ENCODE measurements at places on chromosomes 5 and 9.

- no peak for DNase-seq
Measured at GRCh38 chr9:19920401-19920800, 131.6 kb upstream of the SLC24A2 start.

- no peak for DNase-seq
Measured at GRCh38 chr5:37553720-37554404, 174.7 kb downstream of the WDR70 start.

DNA sequence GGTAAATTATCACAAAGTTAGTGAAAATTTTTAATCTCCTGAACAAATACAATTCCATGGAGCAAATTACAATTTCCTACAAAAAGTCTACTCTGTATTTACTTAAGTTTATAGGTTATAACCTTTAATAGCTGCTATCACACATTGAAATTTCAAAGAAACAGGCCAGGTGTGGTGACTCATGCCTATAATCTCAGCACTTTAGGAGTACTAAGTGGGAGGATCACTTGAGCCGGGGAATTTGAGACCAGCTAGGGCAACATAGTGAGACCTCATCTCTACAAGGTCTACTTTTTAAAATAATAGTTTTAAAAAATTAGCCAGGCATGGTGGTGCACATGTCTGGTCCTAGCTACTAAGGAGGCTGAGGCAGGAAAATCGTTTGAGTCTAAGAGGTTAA, 50.3 kb downstream of the HINT1 start:
- no peak for DNase-seq

- no peak for DNase-seq
Measured at GRCh38 chr9:134333874-134334581, 7.8 kb downstream of the RXRA start.

DNA sequence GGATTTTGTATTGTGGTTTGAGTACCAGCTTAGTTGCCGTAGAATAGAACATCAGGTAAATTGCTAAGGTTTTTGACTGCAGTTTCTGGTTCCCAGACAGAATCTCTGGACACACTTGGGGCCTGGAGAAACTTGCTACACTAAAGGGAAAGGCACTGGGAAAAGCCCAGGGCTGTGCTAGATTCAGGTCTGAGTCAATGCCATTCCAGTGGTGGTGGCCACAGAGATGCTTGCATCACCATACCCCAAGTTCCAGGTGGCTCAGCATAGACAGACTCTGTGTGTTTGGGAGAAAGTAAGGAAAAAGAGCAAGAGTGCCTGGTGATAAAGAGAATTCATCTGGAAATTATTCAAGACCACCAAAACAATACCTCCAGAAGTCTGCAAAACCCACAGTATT, 120.6 kb downstream of the HMHB1 start:
- no peak for DNase-seq

DNA sequence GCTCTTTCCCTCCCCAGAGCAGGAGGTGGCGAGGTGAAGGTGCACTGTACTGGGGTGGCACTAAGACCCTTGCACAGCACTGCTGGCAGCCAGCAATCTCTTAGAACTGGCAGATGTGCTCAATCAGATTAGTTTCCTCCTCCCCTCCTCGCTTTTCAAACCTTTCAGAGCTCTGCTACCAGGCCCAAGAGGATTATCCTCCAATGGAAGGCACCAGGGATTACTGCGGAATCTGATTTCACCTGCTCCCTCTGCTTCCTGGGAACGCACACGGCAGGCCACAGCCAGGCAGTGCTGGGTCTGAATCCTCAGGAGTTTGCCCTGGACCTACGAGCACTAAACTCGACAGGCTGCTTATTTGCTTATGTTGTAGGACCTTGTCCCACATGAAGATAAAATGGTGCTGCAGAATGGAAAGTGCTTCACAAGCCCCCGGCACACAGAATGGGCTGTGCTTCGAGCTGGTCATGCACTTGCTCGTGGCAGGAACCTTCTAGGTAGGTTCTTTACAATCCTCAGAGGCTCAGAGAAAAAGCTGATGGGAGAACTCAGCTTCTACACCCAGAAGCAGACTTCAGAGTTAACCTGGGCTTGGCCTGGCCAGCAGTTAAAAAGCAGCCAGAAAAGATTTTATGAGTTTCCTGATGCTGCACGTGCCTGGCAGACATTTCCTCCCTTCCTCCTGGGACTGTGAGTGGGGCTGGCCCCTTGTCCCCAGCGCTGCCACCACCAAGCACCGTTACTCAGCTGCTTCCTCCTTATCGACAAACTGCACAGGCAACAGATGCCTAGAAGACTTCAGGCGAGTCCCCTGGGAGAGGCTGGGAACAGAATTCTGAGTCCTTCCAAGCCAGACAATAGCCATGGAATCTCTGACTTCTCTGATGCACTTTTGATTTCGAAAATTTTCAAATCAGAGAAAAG, 33.1 kb downstream of the FABP6 start:
- no peak for DNase-seq

GRCh38 chr9:81522716-81523551, 166.4 kb downstream of the TLE1 start:
- DNase-seq = no peak

GRCh38 chr9:123807251-123807650, 122.7 kb downstream of the DENND1A start:
- DNase-seq = no peak

- no peak for DNase-seq
Measured at GRCh38 chr5:76601470-76601869, 21.7 kb downstream of the F2RL2 start.

DNA sequence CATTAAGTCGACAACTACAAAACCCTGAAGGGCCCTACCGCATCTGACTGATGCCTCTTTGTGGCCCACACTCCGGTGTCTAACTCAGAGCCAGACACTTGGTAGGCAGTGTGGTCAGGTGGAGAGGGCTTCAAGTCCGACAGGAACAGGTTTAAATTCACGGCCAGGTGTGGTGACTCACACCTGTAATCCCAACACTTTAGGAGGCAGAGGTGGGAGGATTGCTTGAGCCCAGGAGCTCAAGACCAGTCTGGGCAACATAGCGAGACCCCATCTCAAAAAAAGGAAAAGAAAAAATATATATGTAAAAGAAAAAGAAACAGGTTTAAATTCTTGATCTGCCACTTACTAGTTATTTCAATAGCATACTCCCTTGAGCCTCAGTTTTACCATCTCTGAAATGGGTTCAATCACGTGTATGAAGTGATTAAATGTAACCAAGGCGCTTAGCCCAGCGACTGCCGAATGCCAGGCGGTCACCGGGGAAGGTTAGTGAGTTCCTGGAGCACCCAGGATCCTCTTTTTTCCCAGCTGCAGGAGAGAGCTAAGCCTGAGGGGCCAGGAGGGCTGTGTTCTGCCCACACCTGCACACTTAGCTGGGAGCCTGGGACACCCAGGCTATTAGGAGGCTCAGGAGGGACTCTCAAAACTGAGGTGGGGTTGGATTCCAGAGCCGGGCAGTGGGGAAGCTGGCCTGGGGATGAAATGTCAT, 943 bp downstream of the CLTB start:
- no peak for DNase-seq

DNA sequence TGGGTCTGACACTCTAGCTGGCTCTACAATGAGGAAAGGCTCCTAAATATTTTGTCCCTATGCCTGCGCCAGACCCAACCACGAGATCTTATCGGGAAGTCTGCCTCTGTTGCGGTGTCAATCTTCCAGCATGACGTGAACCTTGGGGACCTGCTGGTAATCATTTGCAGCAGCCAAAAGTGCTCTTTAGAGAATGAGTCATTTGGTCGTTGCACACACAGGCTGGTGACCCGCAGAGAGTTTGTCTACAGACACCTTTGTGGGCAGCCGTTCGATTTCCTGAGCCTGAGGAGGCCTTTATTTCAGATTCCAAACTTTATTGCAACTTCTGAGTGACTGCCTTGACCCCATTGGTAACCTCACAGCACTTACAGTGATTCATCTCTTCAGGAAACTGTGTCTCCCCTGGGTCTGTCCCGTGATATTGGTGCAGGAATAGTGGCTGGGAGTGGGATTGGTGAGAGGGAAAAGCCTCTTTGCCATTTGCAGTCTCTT, 326.1 kb downstream of the NSG2 start:
- no peak for DNase-seq

DNA sequence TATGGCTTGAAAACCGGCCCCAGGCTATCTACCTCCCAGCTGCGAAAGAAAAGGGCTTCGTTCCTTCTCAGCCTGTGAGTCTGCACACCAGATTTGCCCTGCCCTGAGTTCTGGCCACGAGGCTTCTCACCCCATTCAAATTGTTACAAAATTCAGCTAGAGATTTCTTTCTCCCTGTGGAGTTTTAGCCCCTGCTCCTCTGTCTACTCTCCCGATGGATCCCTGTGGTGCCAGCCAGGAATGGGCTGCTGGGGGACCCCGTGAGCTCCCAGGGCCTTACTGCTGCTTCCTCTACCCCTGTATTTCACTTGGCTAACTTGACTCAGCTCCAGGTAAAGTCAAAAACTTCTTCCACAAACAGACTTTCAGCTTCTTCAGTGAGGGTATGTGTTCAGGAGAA, 9.3 kb upstream of the RNF20 start:
- no peak for DNase-seq

- no peak for DNase-seq
Measured at GRCh38 chr5:119080936-119081335, 10.0 kb downstream of the DMXL1 start.

DNA sequence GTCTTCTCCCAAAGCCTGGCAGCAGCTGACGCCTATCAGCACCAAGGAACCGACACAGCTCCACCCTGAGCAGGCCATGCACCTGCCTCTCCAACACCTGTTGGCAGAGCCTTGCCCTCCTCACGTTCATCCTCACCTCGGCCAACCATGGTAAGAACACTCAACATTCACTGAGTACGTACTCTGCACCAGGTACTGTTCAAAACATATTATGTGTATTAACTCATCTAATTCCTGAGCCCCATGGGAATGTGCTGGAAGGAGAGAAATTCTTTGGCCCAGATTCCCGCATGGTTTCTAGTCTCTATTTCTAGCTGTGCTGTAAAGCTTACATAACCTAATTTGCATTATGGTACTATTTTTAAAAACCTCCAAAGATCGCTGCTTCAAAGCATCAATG, 86.1 kb downstream of the GPR21 start:
- DNase-seq = no peak

DNA sequence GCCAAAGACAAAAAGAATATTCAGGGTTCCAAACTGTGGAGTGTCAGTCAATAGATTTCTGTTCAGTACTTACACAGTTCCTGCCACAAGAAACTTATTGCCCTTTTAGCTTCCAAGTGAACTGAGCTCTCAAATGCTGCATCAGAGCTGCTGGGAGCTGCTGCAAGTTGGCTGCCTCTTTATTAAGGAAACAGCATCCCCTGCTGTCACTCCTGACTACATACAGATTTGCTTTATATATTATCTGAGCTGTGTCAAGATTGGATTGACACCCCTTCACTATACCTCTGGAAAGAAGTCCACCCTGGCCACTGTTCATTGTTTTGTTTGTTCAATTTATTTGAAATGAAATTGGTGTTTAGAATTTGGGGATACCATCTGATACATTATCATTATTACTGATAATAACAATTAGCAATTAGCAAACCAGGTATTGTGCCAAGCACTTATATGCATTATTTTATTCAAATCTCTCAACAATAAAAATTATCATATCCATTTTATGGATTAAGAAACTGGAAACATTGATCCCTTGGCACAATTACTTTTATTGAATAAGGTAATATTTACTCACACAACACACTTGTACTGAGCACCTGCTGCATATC, 16.4 kb upstream of the C5orf58 start:
- no peak for DNase-seq

- no peak for DNase-seq
Measured at GRCh38 chr9:129245276-129245675, 67.2 kb upstream of the IER5L start.
